ENCODE measurements at places on chromosomes 5 and 9. TPM values are rescaled to one million over a fixed set of nuclear protein-coding genes. Genes with fewer than 3 reads are reported as not detected.

DNA sequence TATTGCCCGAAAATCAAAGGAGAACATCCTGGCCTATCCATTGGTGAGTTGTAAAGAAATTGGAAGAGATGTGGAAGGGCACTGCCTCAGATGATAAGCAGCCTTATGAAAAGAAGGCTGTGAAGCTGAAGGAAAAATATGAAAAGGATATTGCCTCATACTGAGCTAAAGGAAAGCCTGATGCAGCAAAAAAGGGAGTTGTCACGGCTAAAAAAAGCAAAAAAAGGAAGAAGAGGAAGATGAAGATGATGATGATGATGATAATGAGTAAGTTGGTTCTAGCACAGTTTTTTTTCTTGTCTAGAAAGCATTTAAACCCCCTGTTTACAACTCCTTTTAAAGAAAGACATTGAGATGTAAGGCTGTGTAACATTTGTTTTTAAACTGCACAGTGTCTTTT lies 59.8 kb upstream of the ZBED3 start:
- DNase-seq: no peak

Gene F2RL1
- total RNA-seq: 0.42 TPM

Gene RAB3C
- 36.2 TPM for total RNA-seq

- DNase-seq: no peak
These were observed 108.3 kb upstream of the RGS7BP start for GRCh38 chr5:64397552-64397951.

Gene ACSL6
- 8.1 TPM for total RNA-seq

GRCh38 chr9:124969401-124969800 lies 28.5 kb upstream of the GOLGA1 start:
- DNase-seq: no peak

DNA sequence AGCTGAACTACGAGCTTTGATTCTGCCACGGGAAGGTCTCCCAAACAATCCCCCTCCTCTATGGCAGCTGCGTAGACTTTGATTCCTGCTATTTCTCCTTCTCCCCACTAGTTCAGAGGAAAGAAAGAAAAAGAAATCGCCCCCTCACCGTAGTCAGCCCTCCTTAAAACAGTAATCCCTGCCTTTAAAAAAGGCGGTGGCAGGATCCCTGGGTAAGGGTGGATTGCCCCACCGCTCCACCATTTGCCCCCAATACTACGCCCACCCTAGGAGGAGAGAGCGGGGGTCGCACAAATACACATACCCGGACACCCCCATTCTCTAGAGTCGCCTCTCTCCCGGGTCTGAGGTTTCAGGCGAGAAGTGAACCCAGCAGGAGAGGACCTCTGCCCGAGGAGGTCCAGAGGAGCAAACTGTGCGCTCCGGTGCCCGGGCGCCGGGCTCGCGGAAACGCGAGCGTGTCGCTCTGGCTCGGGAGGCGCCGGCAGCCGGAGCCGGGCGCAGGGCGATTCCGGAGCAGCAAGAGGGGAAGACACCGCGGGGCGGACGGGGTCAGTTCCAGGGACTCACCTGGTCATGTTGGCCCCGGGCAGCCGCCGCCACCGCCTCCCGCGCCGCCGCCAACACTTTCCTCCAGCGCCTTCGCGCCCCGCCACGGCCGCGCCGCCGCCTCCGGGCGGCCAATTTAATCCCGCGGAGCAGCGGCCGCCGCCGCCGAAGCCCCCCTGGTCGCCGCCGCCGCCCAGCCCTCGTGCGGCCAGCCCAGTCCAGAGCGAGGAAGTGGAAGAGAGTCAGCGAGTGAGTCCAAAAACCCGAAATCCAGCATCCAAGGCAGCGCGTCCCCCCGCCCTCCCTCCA lies 1057.7 kb upstream of the DMAC1 start:
- no peak for DNase-seq

- no peak for DNase-seq
These were observed 92.9 kb upstream of the GRHPR start for GRCh38 chr9:37329576-37329975.

DNA sequence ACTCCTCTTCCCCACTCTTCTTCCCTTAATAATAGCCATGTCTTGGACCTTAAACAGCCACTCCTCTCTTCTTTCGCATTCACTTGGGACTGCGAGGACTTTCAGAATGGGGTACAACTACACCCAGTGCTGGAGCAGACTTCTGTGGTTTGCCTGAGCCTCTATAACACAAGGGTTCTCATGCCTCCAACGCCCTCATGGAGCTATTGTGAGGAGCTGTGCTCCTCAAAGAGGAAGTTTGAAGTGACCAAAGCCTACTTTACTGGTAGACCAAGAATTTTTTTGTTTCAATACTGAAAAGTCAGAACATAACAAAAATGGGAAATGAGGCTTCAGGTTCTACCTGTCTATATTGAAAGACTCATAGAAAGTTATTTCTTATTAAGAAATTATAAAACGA lies 316.4 kb downstream of the PIK3R1 start:
- no peak for DNase-seq

GRCh38 chr5:169431386-169431785 lies 130.4 kb upstream of the SLIT3 start:
- DNase-seq: no peak

GRCh38 chr9:128523199-128523925 lies 18.8 kb downstream of the GLE1 start:
- peak; percentile 20 for DNase-seq

DNA sequence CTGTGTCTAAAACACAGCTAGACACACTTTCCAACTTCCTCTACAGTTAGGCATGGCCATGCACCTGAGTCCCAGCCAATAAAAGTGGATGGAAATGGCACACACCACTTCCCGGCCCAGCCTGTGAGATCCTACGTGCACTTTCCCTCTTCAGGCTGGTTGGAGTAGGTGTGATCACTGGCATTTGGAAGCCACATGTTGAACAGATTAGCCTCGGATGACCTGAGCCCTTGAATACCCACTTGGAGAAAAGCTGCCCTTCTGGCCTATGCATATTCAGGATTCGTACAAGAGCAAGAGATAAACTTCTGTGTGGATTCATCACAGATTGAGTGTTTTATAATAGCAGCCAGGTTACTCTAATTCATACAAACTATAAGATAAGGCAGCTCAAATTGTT lies 359.0 kb upstream of the SLC30A5 start:
- DNase-seq: no peak

Gene ZNG1C
- total RNA-seq: 16.0 TPM

GRCh38 chr5:157115502-157115901 lies 6.7 kb upstream of the HAVCR2 start:
- DNase-seq: no peak

Gene SV2C
- 17.8 TPM for total RNA-seq

Gene PCDHAC2
- total RNA-seq: 6.0 TPM

Gene FGF10
- total RNA-seq: not detected

DNA sequence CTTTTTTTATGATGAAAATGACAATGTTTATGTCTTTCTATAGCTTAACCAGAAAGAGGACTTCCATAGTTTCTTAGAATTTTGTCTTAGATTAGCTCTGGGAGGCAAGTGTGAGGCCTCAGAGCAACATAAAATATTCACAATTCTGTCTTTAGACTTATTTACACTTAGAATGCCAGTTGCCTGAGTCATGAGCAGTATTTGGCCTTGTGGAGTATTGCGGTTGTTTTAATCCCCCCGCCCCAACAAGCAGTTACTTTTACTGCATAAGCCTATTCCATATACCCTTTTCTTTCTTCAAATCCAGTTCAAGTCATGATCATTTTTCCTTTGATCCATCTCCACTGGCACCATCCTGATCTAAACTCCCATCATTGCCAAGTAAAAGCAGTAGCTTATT lies 198.0 kb upstream of the EGFLAM start:
- no peak for DNase-seq

Gene IL5
- not detected for total RNA-seq

Gene MARVELD2
- total RNA-seq: 1.6 TPM

Gene PTGS1
- 0.39 TPM for total RNA-seq

Measured in glutamatergic neuron (in vitro differentiated cells).